8988T (cell line): ENCODE measurements at places on chromosomes 4 and X.

DNA sequence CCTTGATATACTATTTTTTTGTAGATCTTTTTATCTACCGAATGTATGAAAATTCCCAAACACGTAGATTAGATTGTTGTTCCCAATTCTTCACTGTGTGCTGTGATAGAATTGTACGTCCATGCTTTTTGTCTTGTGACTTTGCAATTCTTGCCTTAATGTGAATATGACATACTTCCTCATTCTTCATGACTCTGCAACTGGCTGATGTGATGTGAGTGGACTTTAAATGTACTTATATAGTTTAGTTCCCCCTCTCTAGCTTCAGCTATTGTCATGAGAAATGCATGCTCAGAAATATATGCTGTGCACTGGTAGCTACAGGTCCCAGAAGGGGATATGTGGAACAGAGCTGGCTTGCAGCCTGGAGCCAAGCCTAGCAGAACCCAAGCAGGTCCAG is 89.4 kb downstream of the FTHL17 start:
- no peak for DNase-seq

DNA sequence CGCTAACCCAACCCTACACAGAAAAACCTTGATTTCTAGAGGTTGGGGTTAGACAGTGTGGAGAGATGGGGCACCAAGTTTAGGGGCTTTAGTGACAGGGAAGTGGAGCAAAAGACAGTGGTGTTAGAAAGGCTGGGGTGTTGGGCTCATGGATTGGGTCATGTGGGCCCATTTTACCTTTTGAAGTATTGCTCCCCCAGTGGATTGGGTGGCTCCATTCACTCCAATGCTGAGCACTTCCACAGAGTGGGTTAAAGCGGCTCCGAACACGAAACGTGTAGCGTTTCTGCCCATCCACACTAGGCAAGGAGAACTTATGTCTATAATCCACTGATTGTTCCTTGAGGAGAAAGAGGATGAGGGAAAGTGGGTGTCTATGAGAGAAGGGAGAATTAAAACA is 2.3 kb downstream of the IL2RG start:
- DNase-seq, result no peak

DNA sequence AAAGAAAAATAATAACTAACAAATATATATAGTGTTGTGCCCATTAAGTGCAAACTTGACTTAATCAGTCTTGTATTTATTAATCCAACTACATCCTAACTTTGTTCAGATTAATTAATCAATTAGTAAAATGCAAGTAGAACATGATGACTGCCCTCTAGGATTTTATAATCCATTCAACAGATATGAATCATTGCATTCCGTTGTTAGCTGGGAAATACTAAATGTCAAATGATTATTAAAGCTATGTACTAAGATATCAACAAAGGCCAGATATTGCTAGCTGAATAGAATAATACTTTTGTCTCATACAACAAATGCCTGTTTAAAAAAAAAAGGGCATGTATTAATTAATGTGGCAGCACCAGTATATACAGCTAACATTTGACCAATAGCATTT is 1366.3 kb downstream of the STIM2 start:
- DNase-seq, result no peak

- DNase-seq, result no peak
Observed at GRCh38 chr4:67288964-67289363, 256.3 kb downstream of the CENPC start.

DNA sequence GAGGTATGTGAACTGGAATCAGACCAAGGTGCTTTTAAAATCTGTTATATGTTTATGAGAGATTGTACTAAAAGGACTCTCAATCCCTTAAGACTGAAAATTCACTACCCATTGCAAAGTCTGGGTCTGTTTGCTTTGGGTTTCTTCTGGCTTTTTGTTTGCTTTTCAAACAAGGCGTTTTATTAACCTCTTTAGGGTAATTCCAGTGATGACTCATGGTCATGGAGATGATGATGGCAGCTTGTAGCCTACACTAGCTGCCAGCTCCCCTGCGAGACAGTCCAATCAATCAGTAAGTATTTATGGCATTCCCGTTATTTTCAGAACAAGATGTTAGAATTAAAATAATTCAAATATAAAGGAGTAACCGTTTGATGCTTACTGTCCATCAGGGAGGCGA is 643.8 kb upstream of the FTHL17 start:
- DNase-seq, result no peak
